ENCODE measurements at places on chromosomes 5 and 9.

- no peak for DNase-seq
Observed at GRCh38 chr9:35666045-35666444, 1.1 kb upstream of the ARHGEF39 start.

- no peak for DNase-seq
Observed at GRCh38 chr5:134965271-134965825, 2.4 kb upstream of the CATSPER3 start.

GRCh38 chr9:136488247-136489214 is 5.7 kb upstream of the SEC16A start:
- DNase-seq = peak; percentile 43

- no peak for DNase-seq
Observed at GRCh38 chr9:5191985-5192384, 6.5 kb upstream of the INSL6 start.

DNA sequence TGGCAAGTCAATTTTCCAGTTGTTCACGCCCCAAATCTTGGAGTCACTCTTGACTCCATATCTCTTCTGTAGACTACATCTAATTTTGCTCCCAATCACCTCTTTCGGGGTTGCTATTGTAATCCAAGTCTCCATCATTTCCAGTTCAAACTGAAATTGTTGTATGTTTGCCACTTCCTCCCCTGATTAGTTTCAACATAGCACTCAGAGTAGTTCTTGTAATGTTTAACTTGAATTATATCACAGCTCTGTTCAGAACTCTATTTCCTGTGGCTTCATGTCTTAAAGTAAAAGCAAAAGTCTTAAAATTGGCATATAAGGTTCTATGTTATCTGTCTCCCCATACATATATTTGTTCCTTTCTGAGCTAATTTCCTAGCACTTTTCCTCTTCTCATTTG is 348.5 kb upstream of the RIOK2 start:
- no peak for DNase-seq

- peak; percentile 14 for DNase-seq
Observed at GRCh38 chr9:131817627-131818026, 77.8 kb upstream of the RAPGEF1 start.

- no peak for DNase-seq
Observed at GRCh38 chr5:96177303-96177869, 215.7 kb upstream of the ELL2 start.

DNA sequence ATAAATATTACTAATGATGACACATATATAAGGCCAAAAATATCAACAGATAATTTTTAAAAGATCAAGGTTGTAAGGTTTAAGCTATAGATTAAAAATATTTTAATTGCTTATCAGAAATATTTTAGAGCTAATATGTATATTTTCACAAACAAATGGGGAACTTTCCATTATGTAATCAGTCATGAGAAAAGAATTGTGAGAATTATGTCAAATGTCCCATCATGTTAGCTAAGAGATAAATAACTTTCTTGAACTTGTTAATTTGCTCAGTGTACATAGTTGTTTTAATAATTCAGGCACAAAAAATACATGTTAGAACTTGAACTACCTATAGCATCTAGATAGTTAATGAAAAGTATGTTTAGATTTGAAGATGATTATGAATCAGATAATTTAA is 67.7 kb downstream of the SYK start:
- no peak for DNase-seq

DNA sequence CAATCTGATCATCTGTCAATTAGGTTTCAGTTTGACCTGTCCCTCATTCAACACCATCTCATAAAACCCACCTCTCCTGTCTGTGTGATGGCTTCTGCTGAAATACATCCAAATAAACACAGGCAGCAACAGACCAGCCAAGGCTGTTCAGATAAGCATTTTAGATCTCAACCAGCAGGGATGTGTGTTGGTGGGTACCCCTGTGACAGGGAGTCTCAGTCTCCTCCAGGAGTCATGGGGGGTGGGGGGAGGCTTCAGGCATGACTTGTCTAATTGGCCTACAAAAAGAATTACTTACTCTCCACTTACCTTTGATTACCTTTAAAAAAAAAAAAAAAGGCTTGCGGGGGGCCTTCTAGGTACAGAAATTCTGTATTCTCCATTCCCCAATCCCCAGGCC is 65.9 kb downstream of the ROR2 start:
- no peak for DNase-seq

GRCh38 chr5:6379246-6379645 is 899 bp upstream of the MED10 start:
- no peak for DNase-seq

- DNase-seq = no peak
Observed at GRCh38 chr5:124996023-124996763, 249.8 kb upstream of the ZNF608 start.

All from NCI-H1930 (cell line).